Spinal cord (tissue), 10 donors: ENCODE measurements at places on chromosomes 2 and 18. TPM values are rescaled to one million over a fixed set of nuclear protein-coding genes. Genes with fewer than 3 reads are reported as not detected.
A peak's percentile ranks its signal among the peaks of the same experiment; 100 is the strongest.

Gene PAX8
- total RNA-seq = 7.0 TPM

Gene GULP1
- 78.2 TPM for total RNA-seq

Gene IL36B
- not detected for total RNA-seq

Gene SLC9A4
- 0.30 TPM for total RNA-seq

Gene NEMP2
- 5.7 TPM for total RNA-seq

Gene REG3G
- total RNA-seq = not detected

Gene ITGB6
- 1.4 TPM for total RNA-seq

Gene IL1RL1
- total RNA-seq = 1.1 TPM

Gene SERPINB2
- 0.69 TPM for total RNA-seq

DNA sequence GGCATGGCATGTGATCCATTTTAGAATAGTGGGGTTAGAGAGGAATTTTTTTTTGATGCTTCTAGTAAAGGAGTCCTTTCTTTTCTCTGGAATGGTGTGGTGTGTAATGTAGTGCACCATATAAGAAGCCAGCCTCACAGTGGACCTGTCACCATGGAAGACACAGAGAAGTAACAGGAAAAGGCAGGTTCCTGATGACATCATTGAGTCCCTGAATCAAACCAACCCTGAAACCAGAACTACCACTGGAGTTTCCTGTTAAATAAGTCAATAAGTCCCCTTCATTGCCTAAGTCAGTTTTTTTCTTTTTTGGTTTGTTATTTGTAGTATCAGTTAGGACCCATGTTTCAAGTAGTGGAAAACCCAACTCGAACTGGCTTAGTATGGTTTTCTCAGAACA lies 11.9 kb downstream of the ADCYAP1 start:
- H3K4me1 ChIP-seq = no peaks in the 10 kb centered on the region
- H3K27ac ChIP-seq = no peak overlapping the region
- H3K36me3 ChIP-seq = no peaks in the 10 kb centered on the region

DNA sequence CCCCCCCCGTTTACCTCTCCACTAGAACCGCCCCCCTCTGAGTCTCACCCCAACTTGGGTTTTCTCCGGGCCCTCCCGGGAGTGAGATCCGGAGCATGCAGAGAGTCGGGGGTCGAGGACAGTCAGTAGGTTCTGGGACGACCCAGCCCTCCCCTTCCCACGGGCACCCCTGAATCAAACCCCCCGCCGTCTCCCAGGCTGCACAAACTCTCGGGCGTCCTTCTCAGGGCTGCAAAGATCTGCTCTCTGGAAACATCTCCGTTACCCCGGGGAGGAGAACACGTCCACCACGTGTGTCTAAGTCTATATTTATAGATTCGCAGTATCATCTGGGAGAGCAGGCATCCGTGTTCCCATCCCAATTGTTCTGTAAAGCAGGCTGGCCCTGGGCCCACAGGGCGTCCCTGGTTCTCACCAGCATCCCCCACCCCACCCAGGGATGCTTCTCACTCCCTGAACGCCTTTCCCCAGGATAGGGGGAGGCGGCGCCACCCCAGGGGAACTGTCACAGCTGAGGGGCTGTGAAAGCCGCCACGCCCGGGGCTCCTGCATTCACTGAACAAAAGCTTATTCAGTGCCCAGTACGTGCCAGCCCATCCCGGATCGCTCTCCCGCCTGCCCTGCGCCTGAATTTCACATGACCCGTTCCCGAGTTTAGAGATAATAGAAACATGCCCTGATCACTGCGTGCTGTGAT lies 765 bp upstream of the DIPK1C start:
- no peak for DNase-seq
- peak overlapping the region; percentile 64 for H3K27ac ChIP-seq
- H3K27me3 ChIP-seq = peaks cover 20% of the 10 kb centered on the region

DNA sequence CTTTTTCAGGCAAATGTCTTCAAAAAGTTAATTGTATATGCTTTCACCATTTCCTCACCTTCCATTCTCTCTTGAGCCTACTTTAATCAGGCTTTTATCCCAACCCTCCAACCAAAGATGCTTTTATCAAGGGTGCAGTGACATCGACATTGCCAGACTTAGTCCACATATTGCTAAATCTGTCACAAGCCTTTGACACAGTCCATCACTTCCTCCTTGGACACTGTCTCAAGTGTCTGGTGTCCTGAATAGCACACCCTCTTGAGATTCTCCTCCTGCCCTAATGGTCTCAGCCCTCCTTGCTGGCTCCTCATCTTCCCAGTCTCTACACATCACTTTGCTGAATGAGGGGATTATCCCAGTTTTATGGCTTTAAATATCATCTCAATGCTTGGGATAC lies 147.5 kb upstream of the SLC39A10 start:
- H3K27ac ChIP-seq = no peak overlapping the region
- DNase-seq = no peak
- no peak overlapping the region for H3K4me3 ChIP-seq
- H3K4me1 ChIP-seq = no peaks in the 10 kb centered on the region
- no peaks in the 10 kb centered on the region for H3K36me3 ChIP-seq

- no peaks in the 10 kb centered on the region for H3K36me3 ChIP-seq
- H3K4me1 ChIP-seq = peaks cover 3% of the 10 kb centered on the region
Observed at GRCh38 chr2:164109006-164109405, 373.2 kb upstream of the FIGN start.

DNA sequence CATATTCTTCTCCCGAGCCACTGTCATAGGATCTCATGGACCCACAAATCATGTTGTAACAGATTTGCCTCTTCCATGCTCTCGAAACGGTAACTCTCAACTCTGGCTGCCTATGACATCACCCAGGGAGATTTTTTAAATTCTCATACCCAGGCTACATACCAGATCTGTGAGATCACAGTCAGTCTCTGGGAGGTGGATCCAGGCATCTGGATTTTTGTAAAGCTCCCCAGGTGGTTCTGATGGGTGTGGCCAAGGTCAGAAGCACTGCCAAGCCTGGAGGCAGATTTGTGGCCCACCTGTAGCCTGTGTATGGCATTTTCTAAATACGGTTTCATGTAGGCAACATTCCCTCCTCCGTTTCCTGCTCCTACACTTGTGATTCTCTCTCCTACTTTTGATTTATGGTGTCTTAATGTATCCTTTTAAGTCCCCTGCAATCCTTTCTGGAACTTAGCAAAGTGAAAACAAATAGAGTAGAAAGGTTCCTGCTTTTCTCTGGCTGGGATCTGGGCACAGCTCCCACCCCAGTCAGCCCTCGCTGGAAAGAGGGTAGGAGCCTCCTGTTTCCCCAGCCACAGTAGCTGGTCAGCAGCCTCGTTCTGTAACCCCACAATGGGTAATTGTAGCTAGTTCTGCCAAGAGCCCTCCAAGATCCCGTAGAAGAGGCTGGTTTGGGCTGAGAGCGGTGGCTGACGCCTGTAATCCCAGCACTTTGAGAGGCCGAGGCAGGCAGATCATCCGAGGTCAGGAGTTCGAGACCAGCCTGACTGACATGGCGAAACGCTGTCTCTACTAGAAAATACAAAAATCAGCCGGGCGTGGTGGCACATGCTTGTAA lies 96.2 kb downstream of the KLHL29 start:
- peaks cover 42% of the 10 kb centered on the region for H3K4me1 ChIP-seq
- H3K27ac ChIP-seq = peak overlapping the region; percentile 2
- peaks cover 3% of the 10 kb centered on the region for H3K36me3 ChIP-seq
- no peaks in the 10 kb centered on the region for H3K27me3 ChIP-seq
- no peak overlapping the region for H3K4me3 ChIP-seq

DNA sequence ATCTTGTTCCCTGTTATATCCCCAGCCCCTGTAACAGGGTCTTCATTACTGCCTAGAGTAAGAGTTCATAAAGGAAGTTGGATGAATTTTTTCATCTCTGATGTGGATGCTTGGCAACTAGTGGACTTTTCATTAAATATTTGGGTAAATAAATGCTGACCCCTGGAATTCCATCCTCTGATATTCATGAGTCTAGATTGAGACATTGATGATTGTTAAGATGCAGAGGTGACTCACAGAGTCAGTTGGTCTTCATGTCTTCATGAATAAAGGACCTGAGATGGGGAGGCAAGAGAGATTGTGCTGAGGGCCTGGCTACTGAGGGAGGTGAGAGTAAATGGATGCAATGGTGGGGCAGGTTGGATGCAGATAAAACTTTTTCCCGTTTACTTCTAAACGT lies 132.7 kb upstream of the NT5C1B start:
- DNase-seq = no peak
- H3K27me3 ChIP-seq = no peaks in the 10 kb centered on the region
- H3K4me3 ChIP-seq = no peak overlapping the region
- peak overlapping the region; percentile 25 for H3K27ac ChIP-seq
- no peaks in the 10 kb centered on the region for H3K36me3 ChIP-seq
- no peaks in the 10 kb centered on the region for H3K4me1 ChIP-seq

- no peak overlapping the region for H3K27ac ChIP-seq
- H3K4me3 ChIP-seq = no peak overlapping the region
- H3K36me3 ChIP-seq = no peaks in the 10 kb centered on the region
- H3K27me3 ChIP-seq = no peaks in the 10 kb centered on the region
Observed at GRCh38 chr2:204871231-204871953, 326.1 kb downstream of the PARD3B start.

GRCh38 chr18:13067966-13068365 lies 76.8 kb downstream of the CEP192 start:
- H3K27ac ChIP-seq = no peak overlapping the region
- H3K36me3 ChIP-seq = peaks cover 12% of the 10 kb centered on the region
- no peaks in the 10 kb centered on the region for H3K4me1 ChIP-seq
- DNase-seq = no peak
- H3K4me3 ChIP-seq = no peak overlapping the region

DNA sequence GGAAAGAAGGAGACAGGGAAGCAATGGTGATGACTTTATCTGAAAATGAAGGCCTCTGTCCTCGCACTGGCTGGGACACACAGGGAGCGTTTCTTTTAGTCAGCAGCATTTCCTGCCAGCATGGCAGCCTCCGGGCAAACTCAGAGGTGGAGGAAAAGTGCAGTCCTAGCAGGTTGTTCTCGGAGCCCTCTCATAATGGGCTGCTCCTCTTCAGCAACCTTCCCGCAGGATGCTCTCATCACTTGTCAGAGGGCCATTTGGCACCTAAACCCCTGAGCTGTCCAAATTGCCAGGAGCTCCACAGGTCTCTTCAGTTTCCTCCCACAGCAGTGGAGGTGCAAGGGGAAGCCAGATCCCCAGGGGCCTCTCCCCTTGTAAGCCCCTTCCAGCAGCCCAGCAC lies 6.2 kb downstream of the STK39 start:
- H3K4me3 ChIP-seq = no peak overlapping the region
- peaks cover 7% of the 10 kb centered on the region for H3K4me1 ChIP-seq
- no peak for DNase-seq
- no peaks in the 10 kb centered on the region for H3K36me3 ChIP-seq

DNA sequence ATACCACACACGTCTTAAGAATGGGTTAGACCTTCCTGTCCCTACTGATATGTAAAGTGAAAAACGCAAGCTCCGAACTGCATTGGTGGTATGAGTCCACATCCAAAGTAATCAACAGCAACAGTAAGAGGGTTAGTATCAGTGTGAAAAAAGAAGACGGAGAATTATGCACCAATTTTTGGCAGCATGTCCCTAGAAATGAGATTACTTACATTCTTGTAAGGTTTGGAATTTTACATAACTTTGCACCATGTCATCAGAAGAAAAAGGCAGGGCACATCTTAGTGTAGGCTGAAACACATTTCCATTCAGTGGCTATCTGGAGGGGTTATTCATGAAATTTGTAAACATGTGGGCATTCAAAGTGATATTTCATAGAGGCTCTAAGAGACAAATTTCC lies 88.2 kb downstream of the LONRF2 start:
- DNase-seq = no peak
- no peaks in the 10 kb centered on the region for H3K36me3 ChIP-seq
- H3K27ac ChIP-seq = no peak overlapping the region
- H3K4me3 ChIP-seq = no peak overlapping the region
- H3K4me1 ChIP-seq = peaks cover 12% of the 10 kb centered on the region

DNA sequence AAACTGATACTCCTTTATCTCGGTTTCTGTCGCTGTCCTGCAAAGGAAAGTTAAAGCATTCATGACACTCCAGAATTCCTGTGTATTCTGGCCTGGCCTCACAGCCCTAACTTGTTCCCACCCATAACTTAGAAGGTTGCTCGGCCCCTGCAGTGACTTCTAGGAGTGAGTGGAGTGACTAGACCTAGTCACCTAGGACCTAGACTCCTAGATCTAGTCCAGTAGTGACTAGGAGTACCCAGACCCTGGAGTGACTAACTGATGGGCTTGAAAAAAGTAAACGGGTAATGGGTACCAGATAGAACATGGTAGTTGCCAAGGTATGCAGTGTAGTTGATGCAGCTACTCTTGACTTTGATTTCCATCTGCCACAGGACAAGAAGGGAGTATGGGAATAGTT lies 181.8 kb downstream of the MYO1B start:
- no peaks in the 10 kb centered on the region for H3K36me3 ChIP-seq
- H3K27ac ChIP-seq = no peak overlapping the region
- no peaks in the 10 kb centered on the region for H3K4me1 ChIP-seq

GRCh38 chr2:237471438-237472186 lies 15.4 kb upstream of the MLPH start:
- no peak for DNase-seq
- no peak overlapping the region for H3K27ac ChIP-seq
- H3K4me1 ChIP-seq = peaks cover 21% of the 10 kb centered on the region
- H3K27me3 ChIP-seq = peaks cover 5% of the 10 kb centered on the region

GRCh38 chr2:54603357-54603756 lies 120.1 kb upstream of the EML6 start:
- H3K36me3 ChIP-seq = peaks cover 10% of the 10 kb centered on the region
- H3K27ac ChIP-seq = peak overlapping the region; percentile 20
- no peak for DNase-seq

- H3K36me3 ChIP-seq = no peaks in the 10 kb centered on the region
- H3K27ac ChIP-seq = peak overlapping the region; percentile 15
- DNase-seq = no peak
- peaks cover 39% of the 10 kb centered on the region for H3K4me1 ChIP-seq
- no peak overlapping the region for H3K4me3 ChIP-seq
Observed at GRCh38 chr2:43169099-43169945, 57.1 kb downstream of the ZFP36L2 start.

- H3K4me3 ChIP-seq = no peak overlapping the region
- H3K4me1 ChIP-seq = peaks cover 8% of the 10 kb centered on the region
- H3K27ac ChIP-seq = peak overlapping the region; percentile 35
Observed at GRCh38 chr18:58887613-58887963, 22.9 kb downstream of the ZNF532 start.

GRCh38 chr18:35377875-35378573 lies 887 bp upstream of the ZNF396 start:
- no peak for DNase-seq
- peaks cover 6% of the 10 kb centered on the region for H3K4me1 ChIP-seq
- no peaks in the 10 kb centered on the region for H3K36me3 ChIP-seq
- H3K4me3 ChIP-seq = no peak overlapping the region
- no peaks in the 10 kb centered on the region for H3K27me3 ChIP-seq

- DNase-seq = no peak
- H3K4me3 ChIP-seq = no peak overlapping the region
- H3K4me1 ChIP-seq = no peaks in the 10 kb centered on the region
- H3K27ac ChIP-seq = no peak overlapping the region
- H3K27me3 ChIP-seq = no peaks in the 10 kb centered on the region
Observed at GRCh38 chr2:233810385-233810784, 32.3 kb downstream of the MROH2A start.

GRCh38 chr18:67875944-67876343 lies 359.4 kb upstream of the DSEL start:
- no peak overlapping the region for H3K27ac ChIP-seq
- no peaks in the 10 kb centered on the region for H3K36me3 ChIP-seq
- no peaks in the 10 kb centered on the region for H3K4me1 ChIP-seq
